ENCODE measurements at places on chromosomes 5 and 9.

DNA sequence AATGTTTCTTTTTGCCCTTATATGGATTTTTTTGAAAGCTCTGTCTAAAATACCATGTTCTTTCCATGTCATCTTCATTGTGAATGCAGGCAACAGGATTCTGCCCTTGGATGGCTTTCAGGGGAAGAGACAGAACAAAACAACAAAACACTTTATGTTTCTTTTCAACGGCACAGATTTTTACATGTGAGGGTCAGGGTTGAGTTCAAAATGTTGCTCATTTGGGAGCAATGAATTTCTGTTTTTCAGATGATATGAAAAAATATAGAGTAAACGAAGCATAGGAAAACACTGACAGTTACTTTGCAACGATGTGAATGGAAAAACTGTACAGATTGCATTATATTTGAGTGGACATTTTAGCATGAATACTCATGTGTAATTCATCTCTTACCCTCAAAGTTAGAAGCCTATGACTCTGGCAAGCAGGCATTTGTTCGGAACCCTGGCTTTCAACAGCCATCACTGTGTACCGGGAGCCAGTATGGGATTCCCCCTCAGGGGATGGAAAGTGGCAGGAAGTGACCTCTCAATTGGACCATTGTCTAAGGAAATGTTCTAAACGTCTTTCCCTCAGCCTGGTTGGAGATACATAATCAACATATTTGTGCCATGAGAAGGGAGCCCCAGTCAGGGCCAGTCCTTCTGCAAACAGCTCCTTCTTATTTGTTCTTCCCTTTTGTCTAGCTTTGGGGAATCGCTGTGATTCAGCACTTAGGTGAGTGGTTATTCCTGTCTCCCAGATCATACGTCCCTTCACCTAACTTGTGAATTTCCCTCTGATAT is 153.9 kb upstream of the MEF2C start:
- no peak for DNase-seq

DNA sequence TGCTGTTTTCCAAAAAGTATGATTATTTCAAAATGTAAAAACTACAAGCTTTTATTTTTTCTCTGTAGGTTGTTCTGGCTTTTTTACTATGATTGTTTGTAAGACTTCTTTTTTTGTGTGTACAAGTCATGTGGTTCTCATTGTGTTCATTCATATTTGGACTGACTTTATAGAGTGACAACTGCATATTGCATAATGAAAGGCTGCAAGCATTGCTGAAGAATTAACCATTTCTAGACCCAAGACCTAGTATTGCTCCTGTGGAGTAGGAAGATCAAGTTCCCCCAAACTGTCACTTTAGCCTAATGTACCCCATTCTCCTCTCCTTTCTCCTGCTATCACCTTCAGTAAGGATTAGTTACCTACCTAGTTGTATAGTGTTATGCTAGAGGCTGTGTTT is 10.0 kb downstream of the MAP1B start:
- DNase-seq = no peak

DNA sequence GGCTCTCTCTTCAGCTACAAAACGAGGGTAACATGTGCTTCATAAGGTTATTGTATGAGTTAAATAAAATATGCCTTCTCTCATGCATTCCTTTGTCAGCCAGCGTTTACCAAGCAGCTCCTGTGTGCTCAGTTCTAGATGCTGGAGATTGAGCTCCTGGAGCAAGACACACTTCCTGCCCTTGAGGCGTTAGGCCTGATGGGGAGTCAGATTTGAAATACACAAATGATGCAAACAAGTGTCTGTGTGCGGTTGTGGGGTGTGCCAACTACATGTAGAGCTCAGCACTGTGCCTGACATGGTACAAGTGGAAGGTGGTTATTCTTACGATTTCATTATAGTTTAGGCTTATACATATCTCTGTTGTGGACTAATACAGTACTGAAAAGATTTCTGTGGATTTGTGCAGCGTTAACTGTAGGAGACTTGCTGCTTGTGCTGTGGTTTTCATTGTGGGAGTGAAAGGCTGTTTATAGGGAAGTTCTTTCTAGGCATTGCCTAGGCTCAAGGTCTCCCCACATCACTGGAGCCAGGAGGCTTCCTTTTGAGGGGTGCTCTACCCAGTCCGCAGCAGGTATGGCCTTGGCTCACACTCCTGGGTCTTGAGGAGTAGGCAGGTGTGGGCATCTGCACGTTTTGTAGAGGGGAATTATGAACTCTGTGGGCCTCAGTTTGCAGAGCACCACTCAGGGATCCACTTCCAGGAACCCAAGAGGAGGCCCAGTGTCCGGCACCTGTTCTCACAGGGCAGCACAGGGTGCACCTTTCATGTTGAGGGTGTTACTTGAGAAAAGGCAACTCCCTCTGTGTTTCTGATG is 39.8 kb upstream of the ANGPTL2 start:
- no peak for DNase-seq

DNA sequence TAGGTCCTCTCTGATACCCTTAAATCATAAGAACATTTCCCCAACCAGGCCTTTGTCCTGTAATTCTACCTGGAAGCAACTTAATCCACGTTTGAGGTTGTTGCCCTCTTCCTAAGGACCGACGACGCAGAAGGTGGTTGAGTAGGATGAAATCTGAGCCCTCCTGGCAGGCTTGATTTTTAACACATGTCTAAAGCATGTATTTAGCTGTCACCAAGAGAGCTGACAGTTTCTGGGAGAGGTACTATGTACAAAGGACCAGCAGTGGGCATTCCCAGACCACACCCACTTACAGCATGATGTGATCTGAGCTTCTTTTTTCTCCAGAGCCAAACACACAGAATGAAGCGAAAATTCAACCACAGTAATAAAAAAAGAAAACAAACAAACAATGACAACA is 260.9 kb downstream of the SH3GL2 start:
- DNase-seq = no peak

Data from stimulated activated effector memory CD8-positive, alpha-beta T cell treated with anti-CD3 and anti-CD28 coated beads, Interleukin-12 subunit alpha, Interleukin-12 subunit beta, amount 100 ng/mL, for 72 hours (primary cell).